Stimulated activated effector memory CD8-positive, alpha-beta T cell treated with anti-CD3 and anti-CD28 coated beads, Interleukin-12 subunit alpha, Interleukin-12 subunit beta, amount 100 ng/mL, for 72 hours (primary cell): ENCODE measurements at places on chromosomes 12 and 14.

DNA sequence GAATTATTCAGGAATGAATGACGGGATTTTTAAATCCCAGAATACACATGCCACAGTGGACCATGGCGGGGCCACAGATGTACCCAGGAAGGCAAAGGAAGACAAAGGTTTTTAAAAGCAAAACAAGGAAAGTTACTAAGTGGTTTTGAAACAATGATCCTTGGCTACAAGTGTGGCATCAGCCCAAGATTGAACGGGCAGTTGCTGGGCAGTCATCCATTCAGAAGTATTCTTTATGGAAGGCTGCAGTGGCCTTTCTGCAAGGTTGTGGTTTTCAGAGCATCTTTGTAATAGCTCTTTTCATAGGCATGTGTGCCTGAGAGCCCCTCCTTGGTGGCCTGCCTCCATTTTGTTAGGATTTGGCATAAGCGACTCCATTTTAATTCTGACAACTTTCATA lies 13.4 kb upstream of the IFI27 start:
- DNase-seq, result no peak

DNA sequence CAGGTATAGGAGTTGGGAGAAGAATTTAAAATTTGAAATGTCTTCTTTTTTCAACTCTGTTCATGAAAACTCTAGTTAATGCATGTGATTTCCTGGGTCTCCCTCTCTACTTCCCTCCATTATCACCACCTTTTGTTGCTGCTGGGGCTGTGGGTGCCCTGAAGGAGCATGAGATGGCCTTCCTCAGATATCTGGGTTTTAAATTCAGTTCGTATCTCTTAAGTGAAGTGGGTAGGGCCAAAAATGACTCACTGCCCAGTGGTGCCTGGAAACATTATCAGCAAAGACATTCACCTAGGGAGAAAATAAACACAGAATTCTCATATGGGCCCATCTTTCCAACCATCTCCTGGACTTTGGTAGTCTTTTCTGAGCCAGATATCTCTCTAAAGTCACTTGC lies 234.9 kb upstream of the PLEKHG7 start:
- no peak for DNase-seq

- no peak for DNase-seq
Observed at GRCh38 chr12:115914122-115914521, 363.4 kb downstream of the MED13L start.

- no peak for DNase-seq
Observed at GRCh38 chr12:96383991-96384390, 16.2 kb downstream of the CDK17 start.
